ENCODE measurements at places on chromosomes 2 and 18.
A peak's percentile ranks its signal among the peaks of the same experiment; 100 is the strongest.

DNA sequence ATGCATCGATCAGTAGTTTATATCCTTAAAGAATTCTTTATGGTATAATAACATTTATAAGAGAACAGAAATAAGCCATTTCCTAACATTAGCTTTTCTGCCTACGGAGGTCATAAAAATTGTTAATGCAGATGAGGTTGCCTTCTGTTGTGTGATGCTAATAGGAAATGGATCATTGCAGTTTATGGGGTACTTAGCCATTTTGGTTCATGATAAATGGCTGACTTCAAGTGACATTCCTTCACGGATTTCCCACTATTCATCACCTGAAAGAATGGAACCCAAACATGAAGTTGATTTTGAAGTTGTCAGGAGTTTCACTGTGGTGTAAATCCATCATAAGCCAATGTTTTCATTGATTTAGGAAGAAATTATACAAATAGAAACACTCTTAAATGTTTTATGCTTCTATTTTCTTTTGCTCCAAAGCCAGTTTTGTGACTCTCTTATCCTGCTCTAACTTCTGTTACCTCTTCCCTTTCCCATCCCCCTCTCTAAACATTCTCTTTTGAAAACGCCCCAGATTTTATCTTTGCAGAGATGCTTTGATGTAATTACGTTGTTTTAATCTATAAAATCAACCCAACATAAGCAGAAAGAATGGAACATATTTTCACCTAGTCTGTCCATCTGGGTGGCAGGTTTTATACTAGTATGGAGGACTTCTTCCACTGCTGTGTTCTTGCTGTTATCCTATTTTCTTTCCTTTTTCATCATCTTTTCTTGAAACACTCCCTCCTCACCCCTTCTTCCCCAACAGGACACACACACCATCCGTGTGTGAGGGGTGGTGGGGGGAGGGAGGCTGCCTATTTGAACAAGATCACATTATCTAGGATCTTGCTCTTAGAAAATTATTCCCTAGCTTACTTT, 58.2 kb downstream of the GREB1L start:
- DNase-seq: no peak

GRCh38 chr2:229900012-229900411, 21.8 kb downstream of the TRIP12 start:
- no peak for DNase-seq

GRCh38 chr18:48963586-48964470, 13.1 kb upstream of the SMAD7 start:
- no peak for DNase-seq

GRCh38 chr2:182103526-182103925, 117.9 kb downstream of the PPP1R1C start:
- no peak for DNase-seq

DNA sequence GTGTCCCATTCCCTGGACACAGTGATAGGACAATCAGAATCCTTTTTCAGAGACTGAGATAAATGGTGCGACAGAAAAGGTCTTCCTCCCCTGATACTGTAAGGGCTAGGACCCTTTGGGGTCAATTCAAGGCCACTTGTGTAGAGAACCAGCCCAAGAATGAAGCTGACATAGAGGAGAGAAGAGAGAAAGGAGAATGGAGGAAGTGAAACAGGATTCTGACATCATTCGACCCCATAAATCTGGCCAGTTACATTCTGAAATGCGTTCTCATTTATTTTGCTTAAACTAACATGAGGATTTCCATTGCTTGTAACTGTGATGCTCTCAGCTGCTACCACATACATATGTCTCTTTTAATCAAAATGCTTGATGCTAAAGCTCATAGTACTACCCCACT, 148.1 kb downstream of the TMEM163 start:
- no peak for DNase-seq

DNA sequence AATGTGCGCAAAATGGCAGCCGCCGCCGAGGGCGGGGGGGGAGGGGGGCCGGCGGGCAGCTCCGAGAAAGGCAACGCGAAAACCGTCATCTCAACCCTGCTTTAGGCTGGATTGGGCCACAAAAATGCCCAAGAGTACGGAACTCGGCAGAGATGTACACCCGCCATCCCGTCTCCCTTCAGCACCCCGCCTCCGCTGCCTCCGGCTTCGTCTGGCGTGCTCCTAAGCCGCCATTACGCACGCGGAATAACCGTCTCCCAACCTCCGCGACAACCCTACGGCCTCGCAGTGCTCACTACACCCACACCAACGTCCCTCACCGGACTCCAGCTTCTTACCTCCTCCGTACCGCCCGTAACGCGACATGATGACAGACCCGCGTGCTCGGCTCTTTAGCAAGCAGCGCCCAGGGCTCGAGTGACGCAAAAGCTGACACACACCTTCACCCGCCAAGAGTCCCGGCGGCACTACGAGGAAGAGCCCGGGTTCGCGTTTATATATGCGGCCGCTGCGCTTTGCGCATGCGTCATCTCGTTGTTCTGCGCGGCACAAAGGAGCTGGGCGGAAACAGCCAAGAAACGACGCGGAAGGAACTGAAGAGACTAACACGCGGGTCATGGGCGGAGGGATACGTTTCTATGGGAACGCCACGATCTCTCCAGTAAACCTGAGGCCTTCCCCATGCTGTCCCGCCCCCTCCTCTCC, at the start of gene SRSF7:
Gene SRSF7 (minus strand): TSS at position 471 of the 705 bp plus-strand sequence. CDS start 105 bp downstream, at position 366.
- DNase-seq: peak; percentile 97

GRCh38 chr2:9739531-9739964, 103.7 kb upstream of the TAF1B start:
- peak; percentile 49 for DNase-seq

GRCh38 chr2:240233885-240234502, 93.5 kb upstream of the OTOS start:
- DNase-seq: no peak

Data from CD8-positive, alpha-beta T cell (primary cell).